Amniotic epithelial cell (primary cell): ENCODE measurements at places on chromosomes 2 and 18.
A peak's percentile ranks its signal among the peaks of the same experiment; 100 is the strongest.

GRCh38 chr2:241866790-241867645 lies 2.5 kb upstream of the RTP5 start:
- DNase-seq = no peak

DNA sequence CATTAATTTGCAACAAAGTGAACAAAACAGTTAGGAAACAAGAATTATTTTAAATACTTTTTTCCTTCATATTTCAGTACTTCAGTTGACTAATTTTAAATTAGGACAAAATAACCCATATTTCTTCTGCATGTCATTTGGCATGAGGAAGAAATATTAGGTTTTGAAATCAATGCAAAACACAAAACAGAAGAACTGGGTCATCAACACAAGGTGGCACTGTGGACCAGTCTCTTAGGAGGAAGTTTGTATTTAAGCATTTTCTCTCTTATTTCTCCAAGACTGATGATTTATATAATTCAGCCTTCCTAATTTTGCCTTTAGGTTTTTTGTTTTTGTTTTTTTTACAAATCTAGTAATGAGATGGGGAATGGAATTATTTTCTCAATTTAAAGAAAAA lies 352.8 kb upstream of the KCNH7 start:
- peak; percentile 49 for DNase-seq

GRCh38 chr18:71221405-71221804 lies 932.6 kb downstream of the SOCS6 start:
- no peak for DNase-seq

DNA sequence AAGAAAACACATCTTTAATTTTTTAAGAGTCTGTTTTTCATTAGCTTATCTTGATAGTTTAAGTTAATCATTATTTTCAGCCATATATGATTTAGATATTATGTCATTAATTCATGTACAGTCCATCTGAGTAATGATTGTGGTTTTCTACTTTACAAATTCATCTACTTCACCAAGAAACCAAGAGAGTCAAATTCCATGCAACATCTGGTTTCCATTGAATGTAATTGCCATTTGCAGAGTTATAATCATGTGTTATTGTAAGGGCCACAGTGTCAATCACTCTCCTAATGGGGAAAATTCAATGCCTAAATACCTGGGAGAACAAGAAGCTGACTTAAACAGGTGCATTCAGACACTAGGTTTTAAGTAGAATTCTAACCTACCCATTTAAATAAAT lies 217.2 kb upstream of the OSR1 start:
- no peak for DNase-seq

GRCh38 chr2:86216575-86217555 lies 17.6 kb downstream of the MRPL35 start:
- no peak for DNase-seq

GRCh38 chr18:21851327-21851961 lies 110.9 kb downstream of the MIB1 start:
- peak; percentile 27 for DNase-seq

DNA sequence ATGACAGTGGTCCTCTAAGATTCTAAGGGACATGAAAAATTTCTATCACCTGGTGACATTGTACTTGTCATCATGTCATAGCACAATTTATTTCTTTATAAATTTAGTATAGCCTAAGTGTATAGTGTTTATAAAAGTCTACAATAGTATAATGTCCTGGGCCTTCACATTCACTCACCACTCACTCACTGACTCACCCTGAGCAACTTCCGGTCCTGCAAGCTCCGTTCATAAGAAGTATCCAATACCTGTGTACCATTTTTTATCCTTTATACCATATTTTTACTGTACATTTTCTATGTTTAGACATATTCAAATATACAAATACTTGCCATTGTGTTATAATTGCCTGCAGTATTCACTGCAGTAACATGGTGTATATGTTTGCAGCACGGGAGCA lies 72.8 kb upstream of the DSEL start:
- DNase-seq = no peak

DNA sequence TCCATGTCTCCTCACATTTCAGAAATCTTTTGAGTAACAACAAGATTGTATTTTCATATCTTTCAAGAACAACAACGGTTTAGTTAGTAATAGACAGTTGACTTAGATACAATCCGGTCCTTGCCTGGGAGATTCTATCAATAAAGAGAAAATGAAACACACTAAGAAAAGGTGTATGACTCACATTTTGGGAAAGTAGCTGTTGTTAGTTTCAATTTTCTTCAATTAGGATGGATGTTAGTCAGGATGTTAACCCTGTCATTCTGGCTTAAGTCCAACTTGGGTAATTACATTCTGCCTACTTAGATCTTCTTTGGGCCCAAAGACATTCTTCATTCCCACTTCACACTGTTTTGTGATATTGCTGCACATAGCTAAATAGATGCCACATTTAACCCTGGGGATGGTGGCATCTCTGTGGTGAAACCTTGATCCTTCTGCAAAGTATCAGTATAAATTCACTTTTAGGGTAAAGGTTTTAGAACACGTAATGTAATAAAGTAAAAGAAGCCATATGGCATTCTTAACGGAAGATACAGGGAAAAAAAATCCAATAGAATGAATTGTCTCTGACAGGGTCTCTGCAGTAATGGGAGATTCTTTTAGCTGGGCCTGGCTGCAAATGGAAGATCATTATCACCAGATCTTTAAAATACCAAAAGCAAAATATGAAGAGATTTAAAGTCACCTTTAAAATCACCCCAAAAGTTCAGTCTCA lies 365.5 kb downstream of the FIGN start:
- no peak for DNase-seq

GRCh38 chr2:74162951-74163350 lies 15.2 kb upstream of the BOLA3 start:
- no peak for DNase-seq

DNA sequence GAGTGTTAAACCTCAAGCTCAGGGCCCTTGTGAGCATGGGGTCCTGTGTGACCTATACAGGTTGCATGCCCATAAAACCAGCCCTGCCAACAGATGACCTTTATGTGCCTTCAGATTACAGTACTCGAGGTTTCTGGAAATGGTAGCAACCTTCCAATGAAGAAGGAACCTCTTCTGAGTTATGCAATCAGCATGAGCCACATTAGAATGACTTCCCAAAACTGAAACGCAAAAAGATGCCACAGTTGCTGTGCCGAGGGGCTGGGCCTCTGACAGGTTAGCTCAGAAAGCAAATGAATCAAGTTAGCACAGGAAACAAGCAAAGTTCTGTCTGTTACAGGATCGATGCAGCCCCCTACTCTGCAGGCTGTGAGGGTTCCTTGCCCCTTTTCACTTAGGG lies 37.7 kb downstream of the TGFA start:
- no peak for DNase-seq

DNA sequence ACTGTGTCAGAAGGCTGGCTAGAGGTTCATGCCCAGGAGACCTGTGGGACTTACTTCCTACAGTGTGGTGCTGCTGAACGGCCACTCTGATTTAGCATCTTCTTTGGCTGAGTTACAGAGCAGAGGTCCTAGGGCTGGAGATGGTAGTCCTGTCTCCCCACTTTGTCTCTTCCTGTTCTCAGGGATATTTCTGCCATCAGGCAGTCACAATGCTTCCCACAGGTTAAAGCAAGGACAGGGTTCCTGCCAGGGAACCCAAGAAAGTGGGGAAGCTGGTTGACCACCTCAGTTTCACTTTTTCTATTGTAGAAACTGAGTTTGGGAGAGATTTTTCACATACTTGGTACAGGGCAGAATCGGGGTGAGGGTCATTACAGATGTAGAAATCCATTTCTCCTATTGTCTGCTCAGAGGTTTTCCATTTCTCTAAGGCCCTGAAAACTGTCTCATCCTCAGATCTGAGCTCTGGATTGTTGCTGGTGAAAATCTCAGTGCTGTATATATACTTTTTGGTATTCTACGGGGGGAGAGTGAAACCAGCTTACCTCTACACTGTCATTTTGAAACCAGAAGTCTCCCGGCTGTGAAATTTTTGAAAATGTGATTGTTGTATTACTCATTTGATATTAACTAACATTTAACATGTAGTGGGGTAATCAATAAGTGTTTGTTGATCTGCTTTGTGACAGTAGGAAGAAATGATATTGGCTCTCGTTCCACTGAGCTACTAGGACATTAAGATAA lies 37.0 kb upstream of the MEP1B start:
- no peak for DNase-seq

- no peak for DNase-seq
Observed at GRCh38 chr2:172429301-172429968, 2.0 kb downstream of the ITGA6 start.

DNA sequence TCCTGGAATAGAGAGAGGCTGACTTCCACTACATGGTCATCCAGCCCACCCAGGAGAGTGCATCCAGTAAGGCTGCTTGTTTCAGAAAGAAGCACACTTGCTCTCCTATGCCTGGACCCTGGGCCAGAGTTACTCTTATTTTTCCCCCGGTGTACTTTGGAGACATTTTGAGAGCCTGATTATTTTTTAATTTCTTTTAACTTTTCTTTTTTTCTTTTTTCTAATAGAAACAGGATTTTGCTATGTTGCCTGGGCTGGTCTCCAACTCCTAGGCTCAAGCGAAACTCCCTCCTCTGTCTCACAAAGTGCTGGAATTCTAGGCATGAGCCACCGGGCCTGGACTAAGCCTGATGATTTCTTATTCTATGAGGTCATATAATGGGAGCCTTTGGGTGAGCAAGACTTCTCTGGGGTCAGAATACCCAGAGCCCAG lies 62.2 kb downstream of the RPL37A start:
- DNase-seq = peak; percentile 89

GRCh38 chr2:210309548-210310233 lies 5.3 kb downstream of the MYL1 start:
- DNase-seq = no peak

DNA sequence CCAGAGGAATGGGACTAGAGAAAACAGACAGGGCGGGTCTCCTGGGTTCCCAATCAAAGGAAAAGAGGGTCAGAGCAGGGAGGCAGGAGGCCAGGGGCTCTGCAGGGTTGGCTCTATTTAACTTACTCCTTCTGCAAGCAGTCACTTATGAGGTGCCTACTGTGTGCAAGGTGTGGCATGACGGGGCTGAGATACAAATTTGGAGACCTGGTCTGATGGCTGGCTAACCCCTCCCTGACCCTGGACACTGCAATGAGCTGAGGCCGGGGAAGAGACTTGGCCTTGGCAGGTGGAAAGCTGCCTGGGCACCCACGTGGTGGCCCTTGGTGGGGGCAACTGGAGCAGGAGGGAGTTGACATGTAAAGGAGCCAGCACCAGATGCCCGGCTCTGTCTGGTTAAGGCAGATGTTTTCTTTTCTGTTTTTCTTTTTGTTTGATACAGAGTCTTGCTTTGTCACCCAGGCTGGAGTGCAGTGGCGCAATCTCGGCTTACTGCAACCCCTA lies 148.5 kb upstream of the GATA6 start:
- no peak for DNase-seq

DNA sequence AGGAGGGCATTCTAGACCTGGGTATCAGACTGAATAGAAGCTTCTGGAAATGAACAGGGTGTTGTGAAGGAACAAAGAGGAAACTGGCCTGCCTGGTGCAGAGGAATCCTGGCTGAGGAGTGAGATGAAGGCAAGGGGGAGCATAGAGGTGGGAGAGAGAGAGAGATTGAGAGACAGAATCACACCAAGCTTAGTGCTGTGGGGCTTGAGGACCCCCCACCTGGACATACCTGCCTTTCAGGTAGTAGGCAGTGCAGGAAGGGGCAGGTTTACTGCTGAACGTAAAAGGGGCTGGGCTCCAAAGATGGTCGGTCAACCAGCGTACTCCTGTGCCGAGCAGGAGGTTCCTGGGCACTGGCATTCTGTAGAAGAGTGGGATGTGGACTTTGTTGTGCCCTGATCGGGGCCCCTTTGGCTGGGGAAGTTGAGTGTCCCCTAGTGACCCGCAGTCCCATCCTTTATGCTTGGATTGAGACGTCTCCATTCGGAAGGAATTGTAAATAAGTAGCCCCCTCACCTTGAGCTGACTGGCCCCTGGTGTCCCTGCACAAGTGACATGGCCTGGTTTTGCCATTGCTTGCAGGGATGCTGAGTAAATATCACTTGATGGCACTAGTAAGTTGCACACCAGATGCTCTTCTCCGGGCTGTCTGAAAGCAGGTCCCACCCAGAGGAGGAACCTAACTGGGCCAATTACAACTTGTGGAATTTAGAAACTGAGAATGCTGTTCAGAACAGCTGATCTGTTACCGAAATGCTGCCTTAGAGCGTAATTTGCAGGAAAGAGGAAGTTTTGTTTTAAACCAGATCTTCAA lies 1.4 kb downstream of the UBE2F start:
- DNase-seq = peak; percentile 77

GRCh38 chr18:35616664-35617423 lies 35.3 kb downstream of the GALNT1 start:
- DNase-seq = peak; percentile 87

- DNase-seq = no peak
Observed at GRCh38 chr2:195721042-195721441, 64.0 kb downstream of the SLC39A10 start.

GRCh38 chr2:236180076-236180816 lies 12.1 kb upstream of the GBX2 start:
- DNase-seq = peak; percentile 51

DNA sequence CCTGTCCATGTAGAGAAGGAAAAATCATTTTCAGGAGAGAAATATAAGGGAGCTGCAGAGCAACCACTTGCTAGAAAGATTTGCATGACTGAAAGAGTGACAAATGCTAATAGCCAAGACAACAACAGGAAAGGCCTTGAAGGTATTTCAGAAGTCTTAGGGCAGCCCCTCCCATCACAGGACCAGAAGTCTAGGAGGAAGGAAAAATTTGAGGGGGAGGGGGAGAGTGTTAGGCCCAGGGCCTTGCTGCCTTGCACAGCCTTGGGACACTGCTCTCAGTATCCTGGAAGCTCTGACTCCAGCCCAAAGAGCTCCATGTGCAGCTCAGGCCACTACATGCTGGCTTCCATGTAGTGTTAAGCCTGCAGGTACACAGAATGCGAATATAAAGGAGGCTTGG lies 266.9 kb downstream of the GLI2 start:
- DNase-seq = no peak

DNA sequence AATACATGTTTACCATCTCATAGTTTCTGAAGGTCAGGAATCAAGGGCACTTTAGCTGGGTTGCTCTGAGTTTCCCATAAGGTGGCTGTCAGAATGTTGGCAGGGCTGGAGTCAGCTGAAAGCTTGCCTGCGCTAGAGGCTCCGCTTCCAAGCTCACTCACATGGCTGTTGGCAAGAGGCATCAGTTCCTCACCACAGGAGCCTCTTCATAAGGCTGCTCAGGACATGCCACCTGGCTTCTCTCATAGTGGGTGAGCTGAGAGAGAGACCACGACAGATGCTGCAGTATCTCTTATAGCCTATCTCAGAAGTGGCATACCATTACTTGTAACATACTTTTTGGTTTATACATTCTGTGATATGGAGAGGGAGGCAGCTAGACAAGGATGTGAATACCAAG lies 7.2 kb downstream of the HADHB start:
- DNase-seq = peak; percentile 20

- peak; percentile 97 for DNase-seq
Observed at GRCh38 chr18:75489493-75490190, 62.1 kb upstream of the SMIM21 start.

DNA sequence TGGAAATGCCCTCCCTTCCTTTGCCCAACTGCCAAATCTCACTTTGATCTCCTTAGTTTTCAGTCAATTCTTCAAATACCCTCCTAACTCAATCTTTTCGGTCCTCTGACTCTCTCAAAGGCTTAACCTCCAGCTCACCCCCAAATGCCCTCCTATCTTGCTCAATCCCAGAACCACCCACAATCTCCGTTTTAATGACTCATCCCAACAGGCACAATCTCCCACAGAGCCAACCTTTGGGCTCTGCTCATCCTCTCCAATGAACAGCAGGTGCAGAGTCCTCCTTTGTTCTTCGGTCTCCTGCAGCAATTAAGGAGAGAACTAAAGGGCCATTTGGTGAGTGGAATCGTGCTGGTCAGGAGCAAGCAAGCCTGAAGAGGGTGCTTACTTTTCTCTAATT lies 366.1 kb upstream of the CRIM1 start:
- DNase-seq = peak; percentile 1
